ENCODE measurements at places on chromosomes 11 and 22.
A peak's percentile ranks its signal among the peaks of the same experiment; 100 is the strongest.

- DNase-seq: no peak
Measured at GRCh38 chr11:17542249-17542648, 2.0 kb downstream of the USH1C start.

DNA sequence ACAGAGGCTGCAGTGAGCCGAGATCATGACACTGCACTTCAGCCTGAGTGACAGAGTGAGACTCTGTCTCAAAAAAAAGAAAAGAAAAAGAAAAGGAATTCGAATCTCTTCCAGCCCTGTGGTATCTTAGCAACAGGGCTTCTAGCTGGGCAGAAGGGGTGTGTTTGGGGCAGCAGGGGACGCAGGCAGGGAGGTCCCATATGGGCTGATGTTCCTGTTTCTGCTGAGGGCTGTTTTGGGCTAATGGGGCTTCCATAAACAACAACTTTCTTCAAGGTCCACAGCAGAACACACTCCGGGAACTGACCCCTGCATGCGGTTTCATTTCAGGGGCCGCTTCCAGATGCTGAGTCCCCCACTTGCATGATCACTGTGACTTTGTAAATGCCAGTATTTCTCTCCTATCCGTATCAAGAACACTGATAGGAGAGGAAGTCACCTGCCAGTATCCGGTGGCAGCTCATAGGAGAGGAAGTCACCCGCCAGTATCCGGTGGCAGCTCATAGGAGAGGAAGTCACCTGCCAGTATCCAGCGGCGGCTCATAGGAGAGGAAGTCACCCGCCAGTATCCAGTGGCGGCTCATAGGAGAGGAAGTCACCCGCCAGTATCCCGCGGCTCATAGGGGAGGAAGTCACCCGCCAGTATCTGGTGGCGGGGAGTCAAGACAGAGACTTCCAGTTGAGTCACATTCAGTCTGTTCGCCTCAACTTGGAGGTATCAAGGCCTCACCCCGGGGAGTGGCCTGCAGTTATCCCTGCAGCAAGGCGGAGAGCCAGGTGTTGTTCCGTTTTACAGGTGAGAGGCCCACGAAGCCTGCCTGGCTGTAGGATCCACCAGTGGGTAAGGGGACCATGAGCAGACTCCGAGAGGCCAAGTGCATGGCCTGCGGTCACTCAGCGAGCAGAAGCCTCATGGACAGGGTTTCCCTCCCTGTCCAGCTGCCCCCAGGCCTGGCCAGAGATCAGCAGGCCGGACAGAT is 8.3 kb upstream of the FGF19 start:
- DNase-seq: no peak

- DNase-seq: no peak
Measured at GRCh38 chr11:117579161-117579560, 217.9 kb downstream of the DSCAML1 start.

DNA sequence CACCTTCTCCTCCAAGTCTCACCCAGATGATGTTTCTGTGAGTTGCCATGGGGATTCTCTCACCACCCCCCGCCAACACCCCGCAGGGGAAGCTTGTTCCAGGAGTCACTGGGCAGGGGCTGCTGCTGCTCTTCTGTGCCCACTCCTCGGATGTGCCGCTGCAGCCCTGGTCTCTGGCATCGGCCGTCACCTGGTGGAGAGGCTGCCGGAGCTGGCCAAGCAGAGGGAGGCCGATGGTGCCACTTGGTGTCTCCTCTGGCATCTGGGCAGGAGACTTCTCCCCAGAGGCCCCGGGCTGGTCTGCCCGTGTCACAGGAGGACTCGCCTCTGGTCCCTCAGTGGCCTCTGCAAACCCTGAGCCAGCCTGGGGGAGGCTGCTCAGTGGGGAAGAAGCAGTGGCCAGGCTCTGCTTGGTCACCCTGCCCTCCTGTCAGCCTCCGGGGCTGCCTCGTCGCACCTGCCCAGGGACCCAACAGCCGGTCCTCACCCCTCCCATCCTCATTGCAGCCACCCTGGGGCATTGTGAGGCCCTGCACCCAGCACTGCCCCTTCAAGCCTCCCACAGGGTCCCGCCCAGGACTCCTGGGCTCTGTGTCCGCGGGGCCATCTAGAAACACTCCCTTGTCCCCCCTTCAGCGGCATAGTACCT is 424 bp upstream of the ADORA2A start:
- no peak for DNase-seq

GRCh38 chr22:32649515-32650200 is 151.8 kb upstream of the TIMP3 start:
- peak; percentile 87 for DNase-seq

DNA sequence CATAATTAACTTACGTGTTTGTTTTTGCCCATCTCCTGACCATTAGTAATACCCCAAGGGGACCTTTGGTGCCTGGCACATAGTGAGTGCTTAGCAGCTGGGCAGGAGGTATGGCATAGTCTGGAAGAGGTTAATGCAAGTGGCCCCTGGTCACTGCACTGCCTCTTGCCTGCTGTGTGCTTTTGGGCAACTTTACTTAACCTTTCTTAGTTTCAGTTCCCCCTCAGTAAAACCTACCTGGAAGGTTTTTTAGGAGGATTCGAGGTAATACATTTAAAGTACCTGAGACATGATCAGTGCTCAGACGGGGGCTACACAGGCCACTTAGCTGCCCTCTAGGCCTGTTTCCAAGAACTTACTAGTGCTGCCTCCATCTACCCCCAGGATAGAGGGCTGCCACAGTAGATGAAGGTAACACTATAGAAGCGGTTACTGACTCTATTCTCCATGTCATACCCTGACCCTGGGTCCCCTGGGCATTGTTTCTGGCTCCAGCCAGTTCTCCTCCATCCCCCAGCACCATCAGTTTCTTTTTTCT is 3.3 kb downstream of the POLD4 start:
- DNase-seq: no peak

GRCh38 chr22:27801202-27801615 is 347 bp downstream of the MN1 start:
- peak; percentile 64 for DNase-seq

DNA sequence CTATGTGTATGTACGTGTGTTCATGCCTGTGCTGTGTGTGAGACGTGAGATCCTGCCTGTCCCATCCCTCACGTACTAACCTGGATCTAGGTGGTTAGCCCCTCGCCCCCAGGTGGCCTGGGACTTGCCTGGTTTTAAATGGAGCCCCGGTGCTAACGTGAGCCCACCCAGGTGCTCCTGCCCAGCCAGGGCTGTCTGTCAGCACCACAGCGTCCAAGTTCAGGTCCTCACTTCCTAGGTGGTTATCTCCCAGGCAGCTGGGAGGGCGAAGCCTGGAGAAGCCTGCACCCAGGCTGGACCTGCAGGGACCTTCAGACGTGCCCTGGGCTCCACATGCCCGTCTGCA is 86.0 kb downstream of the KCNQ1 start:
- DNase-seq: no peak

GRCh38 chr11:133443206-133443747 is 89.0 kb downstream of the OPCML start:
- DNase-seq: no peak

- no peak for DNase-seq
Measured at GRCh38 chr22:35400501-35400790, 506 bp downstream of the MCM5 start.

GRCh38 chr22:43053176-43053575 is 36.0 kb downstream of the TTLL1 start:
- DNase-seq: no peak

- peak; percentile 56 for DNase-seq
Measured at GRCh38 chr11:110059706-110060463, 33.3 kb upstream of the ZC3H12C start.

- DNase-seq: no peak
Measured at GRCh38 chr22:46272196-46272595, 4.4 kb downstream of the TTC38 start.

DNA sequence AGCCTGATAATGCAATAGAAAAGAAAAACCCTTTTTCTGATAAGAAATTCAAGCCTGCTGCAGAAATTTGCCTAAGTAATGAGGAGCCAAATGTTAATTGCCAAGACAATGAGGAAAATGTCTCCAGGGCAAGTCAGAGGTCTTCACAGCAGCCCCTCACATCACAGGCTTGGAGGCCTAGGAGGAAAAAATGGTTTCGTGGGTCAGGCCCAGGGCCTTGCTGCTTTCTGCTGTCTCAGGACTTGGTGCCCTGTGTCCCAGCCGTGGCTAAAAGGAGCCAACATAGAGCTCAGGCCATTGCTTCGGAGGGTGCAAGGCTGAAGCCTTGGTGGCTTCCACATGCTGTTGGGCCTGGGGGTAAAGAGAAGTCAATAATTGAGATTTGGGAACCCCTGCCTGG is 131.3 kb downstream of the LARGE1 start:
- no peak for DNase-seq

DNA sequence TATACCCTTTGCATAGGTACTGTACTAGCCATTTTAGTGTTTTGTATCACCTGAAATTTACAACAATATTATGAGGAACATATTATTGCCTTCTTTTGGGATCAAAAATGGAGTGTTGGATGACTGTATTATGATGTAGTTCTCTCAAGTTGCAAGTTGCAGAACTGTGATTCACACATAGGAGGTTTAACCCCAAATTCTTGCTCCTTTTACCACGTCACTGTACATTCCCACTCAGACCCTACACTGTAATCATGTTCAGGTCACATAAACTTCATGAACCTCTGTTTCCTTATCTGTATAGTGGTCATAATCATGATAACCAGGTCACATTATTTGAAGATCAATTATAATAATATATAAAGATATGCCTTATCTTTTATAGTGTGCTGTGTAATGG is 925.1 kb upstream of the TENM4 start:
- no peak for DNase-seq

DNA sequence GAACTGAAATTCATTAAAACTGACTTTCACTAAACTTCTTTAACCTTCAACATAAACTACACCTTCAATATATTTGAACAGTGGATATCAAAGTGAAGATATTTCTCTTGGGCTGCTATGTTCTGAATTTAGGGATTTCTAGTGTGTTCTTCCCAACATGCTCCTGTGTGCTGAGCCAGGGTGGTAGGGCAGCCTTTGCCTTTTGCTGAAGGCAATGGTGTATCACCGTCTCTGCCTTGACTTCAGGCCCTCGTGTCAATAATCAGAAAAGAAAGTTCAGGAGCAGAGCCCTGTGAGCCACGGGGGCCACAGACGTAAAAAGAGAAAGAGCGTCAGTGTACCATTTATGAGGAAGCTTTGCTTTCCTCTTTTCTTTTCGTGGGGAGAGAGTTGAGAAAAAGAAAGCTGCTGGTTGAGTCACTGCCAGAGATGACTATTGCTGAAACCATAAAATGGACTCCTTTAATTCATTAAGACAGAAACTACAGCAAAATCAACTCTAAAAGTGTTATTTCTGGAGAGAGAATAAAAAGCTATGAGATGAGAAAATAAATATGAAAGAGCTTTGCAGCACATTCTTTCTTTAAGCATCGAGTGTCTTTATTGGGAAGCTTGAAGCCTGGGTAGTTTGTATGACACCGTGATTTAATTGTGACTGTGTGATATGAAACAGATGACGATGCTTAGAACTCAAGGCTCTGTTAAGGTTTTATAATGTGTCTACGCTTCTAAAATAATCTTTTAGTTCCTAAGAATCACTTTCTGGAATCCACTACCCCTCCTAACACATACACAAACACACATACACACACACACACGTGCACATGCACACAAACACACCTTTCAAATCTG is 271.8 kb upstream of the MTNR1B start:
- DNase-seq: no peak

- no peak for DNase-seq
Measured at GRCh38 chr11:124085583-124085982, 29.7 kb upstream of the VWA5A start.

DNA sequence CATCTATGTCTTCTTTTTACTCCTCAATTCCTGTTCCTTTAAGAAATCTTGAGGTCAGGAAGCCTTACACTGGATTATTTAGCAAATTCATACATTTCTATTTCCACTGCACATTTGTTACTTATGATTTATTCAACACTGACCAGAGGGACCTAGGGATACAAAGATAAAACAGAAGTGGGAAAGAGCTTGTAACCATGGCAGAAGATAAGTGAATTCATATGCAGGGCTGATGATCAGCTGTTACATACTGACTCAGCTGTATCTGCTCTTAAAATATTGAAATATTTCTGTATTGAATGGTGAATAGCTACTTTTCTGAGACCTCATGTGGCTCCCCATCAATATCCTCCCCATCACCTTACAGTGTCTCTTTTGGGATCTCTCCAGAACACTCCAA is 25.2 kb downstream of the HORMAD2 start:
- DNase-seq: no peak

- DNase-seq: peak; percentile 99
Measured at GRCh38 chr22:29072193-29072978, 449 bp upstream of the KREMEN1 start.

GRCh38 chr11:74169738-74170458 is 904 bp downstream of the C2CD3 start:
- no peak for DNase-seq

DNA sequence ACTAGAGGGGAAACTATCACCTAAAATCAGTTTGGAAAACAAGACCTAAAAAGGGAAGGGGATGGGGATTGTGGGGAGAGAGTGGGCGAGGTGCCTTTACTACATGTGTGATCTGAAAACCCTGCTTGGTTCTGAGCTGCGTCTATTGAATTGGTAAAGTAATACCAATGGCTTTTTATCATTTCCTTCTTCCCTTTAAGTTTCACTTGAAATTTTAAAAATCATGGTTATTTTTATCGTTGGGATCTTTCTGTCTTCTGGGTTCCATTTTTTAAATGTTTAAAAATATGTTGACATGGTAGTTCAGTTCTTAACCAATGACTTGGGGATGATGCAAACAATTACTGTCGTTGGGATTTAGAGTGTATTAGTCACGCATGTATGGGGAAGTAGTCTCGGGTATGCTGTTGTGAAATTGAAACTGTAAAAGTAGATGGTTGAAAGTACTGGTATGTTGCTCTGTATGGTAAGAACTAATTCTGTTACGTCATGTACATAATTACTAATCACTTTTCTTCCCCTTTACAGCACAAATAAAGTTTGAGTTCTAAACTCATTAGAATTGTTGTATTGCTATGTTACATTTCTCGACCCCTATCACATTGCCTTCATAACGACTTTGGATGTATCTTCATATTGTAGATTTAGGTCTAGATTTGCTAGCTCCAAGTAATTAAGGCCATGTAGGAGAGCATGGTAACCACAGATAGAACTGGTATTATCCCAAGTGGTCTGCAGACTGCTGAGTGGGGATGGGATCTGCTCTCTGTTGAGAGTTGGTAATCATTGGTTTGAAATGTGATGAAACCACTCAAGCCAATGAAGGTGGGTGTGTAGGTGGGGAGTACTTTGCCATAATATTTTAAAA is 3.6 kb downstream of the NEAT1 start:
- no peak for DNase-seq

GRCh38 chr11:19216021-19216420 is 14.2 kb upstream of the CSRP3 start:
- DNase-seq: no peak

- no peak for DNase-seq
Measured at GRCh38 chr11:109046284-109046992, 375.6 kb upstream of the C11orf87 start.

DNA sequence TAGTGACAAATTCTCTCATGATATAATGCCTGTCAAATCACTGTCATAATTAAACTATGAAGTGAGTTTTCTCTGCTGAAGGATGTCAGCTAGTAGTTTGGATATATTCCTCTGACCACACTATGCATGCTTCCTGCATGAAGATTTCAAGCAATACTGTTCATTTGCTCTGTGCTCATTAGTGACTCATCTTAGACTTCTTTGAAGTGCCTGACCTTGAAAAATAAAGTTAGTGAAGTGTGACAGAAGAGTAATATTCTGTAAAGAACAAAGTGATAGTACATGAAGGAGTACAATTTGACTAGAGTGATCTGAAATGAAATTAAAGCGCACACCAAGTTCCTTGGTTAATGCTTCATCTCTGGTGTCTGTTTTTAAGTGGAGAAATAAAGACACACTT is 629.5 kb upstream of the ANO3 start:
- DNase-seq: no peak
